Upper lobe of left lung (tissue), 6 donors: ENCODE measurements at places on chromosomes 3 and 15. TPM values are rescaled to one million over a fixed set of nuclear protein-coding genes. Genes with fewer than 3 reads are reported as not detected.

Gene ZNF621
- total RNA-seq, result 23.1 TPM

Gene SLC7A14
- not detected for total RNA-seq

DNA sequence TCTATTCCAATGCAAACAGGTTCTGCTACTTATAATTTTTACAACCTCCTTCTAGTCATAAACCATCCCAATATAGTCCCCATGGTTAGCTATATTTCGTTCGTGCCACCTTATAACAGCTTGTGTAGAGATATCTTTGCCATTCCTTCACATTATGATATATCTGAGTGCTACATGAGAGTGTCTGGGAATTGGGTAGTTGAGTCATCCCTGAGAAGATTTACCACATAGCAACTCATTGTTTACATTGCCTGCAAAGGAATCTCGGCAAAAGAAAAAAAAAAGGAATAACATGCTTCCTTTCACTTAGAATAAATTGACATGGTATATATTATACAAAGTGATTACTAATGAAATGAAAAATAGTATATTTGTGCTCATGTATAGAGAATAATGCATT lies 86.0 kb upstream of the VGLL3 start:
- DNase-seq, result no peak

GRCh38 chr3:132641837-132642538 lies 17.6 kb downstream of the ACAD11 start:
- DNase-seq, result no peak

DNA sequence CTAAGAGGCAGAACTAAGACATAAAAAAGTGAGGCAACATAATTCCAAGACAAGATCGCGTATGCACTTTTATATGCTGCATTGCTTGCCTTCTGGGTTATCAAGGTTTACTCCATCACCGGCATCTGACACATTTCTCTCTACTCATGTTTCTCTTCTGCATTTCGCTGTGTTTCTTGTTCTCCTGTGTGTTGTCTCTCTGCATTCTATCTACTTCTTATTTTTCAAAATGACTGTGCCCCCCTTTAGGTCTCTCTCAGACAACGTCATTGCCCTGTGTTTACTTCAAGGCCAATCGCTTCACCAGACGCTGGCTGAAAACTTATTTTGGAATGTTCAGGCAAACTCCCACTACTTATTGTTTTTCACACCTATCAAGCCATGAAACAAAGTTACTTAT lies 280.4 kb downstream of the KCNH8 start:
- DNase-seq, result no peak

DNA sequence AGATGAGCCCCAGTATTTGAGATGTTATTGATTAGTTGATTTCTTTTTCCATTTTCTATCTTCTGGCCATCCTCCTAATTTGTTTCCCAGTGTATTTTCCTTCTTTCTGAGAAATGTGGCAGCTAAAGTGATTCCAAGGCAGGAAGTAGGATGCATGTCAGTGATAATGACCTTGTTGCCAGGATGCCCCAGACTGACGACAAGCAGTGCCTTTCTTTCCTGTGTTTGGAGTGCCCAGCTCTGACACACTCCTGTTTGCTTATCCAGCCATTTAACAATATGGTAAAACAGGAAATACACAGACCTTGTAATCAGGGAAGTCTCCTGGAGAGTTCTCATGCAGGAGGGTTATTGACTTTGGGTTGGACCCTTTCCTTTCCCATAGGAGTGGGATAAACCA lies 20.4 kb downstream of the TMOD2 start:
- DNase-seq, result no peak

DNA sequence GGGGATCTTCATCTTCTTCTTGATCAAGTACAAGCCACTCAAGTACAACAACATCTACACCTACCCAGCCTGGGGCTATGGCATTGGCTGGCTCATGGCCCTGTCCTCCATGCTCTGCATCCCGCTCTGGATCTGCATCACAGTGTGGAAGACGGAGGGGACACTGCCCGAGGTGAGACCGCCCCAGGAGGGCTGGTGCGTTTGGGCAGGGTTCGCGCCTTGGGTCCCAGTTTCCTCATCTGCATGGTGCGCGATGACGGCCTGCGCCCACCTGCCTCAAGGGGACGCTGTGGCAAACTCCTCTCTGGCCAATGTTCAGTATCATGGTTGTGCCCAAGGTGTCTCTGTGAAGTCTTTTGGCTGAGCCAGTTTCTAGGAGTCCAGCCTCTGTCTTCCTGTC lies 57.5 kb upstream of the SLC6A1 start:
- DNase-seq, result no peak

- no peak for DNase-seq
Measured at GRCh38 chr3:55185380-55185779, 257.5 kb upstream of the LRTM1 start.

DNA sequence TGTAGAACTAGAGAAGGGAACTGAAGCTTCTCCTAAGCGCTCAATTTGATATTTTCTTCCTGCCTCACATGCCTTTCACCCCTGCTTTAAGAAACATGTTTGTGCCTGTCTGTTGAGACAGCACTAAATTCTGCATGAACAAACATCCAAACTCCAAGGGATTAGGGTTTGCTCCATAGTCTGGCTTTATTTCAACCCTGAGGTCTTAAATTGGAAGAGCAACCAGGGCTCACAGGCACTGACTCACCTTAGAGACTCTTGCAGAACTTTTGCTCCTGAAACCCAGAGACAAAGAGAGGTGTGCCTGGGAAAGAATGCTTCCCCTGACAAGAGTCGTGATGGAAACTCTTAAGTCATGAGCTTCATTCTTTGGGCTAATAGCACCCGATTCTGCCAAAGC lies 393.9 kb upstream of the MCTP2 start:
- no peak for DNase-seq
